ENCODE measurements at places on chromosomes 16 and 17.

GRCh38 chr16:23343643-23344612 lies 41.8 kb downstream of the SCNN1B start:
- no peak for DNase-seq

DNA sequence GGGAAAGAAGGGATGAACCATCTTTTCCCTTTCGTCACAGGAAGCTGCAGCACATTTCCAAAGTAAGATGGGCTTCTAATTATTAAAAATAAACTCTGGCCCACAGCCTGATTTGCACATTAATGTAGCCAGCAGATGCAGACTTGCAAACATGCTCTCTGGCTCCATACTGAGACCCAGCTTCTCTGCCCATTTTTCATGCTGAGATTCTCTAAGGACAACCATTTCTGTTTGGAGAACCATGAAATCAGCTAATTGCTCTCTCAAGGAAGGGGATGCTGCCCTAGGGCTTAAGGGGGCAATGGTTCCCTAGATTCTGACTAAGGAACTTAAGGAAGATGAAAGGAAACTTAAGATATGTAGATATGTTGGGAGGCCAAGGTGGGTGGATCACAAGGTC lies 63.0 kb upstream of the CES5A start:
- DNase-seq = no peak

DNA sequence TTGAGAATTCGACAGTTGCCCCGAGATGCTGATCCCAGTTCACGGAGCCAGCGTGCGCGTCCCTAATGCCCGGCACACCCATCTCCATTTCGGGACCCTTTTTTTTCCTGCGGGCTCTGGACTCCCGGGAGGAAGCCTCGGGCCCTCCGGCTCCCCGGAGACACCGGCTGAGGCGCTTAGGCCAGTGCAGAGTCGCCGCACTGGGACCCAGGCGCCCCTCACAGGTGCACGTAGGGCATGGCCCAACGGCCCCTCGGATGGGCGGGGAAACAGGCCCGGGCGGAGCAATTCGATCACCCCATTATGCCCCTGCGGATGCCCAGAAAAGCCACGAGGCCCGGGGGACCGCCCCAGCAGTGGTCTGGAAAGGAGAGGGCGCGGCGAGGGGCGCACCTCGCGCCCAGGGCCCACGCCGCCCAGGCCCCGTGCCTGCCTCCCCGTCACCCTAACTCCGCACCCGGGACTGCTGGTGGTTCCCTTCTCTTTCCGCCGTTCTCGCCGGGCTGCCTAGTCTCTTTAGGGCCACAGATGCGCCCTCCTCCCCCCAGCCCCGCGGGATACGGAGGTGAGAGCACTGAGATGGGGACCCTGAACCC lies 18.5 kb upstream of the ZFHX3 start:
- no peak for DNase-seq

DNA sequence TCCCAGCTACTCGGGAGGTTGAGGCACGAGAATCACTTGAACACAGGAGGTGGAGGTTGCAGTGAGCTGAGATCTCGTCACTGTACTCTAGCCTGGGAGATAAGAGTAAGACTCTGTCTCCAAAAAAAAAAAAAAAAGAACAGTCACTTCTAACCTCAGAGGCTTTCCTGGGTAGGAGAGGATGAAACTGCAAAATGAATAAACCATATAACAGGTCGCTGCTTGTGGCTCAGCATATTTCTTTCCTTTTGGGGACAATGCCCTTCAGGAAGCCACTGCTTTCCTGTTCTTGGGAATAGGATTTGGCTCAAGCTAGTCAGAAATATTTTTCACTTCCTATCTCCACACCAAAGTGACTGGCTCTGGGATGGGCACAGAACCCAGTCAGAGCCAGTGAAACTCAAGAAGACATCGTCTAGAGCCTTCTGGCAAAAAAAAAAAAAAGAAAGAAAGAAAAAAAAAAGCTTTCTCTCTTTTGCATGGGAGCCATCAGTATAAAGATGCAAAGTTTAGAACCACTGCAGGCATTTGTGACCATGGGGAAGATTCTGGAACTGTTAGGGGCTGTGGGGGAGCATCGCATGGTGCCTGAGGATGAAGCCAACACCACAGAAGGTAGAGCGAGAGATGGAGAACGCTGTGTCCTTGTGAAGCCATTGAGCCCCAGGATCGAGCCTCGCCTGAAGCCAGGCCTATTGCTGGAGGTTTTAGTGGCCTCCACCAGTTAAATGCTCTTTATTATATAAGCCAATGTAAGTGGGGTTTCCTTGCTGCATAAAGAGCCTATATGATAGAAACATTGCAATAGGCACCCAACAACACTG lies 71.8 kb upstream of the MRTFB start:
- DNase-seq = no peak

DNA sequence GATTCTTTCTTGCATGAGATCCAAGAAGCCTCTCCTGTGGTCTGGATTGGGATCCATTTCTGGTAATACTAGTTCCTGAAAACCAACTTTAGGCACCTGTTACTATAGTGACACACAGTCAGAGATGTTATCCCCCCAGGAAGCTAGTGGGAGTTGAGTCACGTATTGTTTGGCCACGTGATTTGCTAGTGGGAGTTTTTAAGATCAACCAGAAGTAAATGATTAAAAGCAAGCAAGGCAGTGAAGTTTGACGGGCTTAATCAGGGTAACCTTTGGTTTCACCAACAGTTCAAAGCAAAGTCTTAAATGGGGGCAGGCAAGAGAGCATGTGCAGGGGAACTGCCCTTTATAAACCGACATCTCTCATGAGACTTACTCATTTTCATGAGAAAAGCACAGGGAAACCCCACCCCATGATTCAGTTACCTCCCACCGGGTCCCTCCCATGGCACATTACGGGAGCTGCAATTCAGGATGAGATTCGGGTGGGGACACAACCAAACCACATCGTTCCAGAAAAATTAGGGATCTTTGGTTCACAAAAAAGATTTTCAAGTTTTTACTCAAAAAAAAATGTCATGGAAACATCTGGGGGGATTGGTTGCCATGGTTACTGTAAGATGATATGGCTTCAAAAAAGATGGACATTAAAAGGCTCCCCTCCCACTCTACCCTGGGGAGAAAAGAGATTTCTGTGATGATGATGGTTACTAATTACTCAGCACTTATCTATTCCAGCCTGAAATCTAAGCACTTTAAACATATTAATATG lies 483.1 kb upstream of the ERCC4 start:
- DNase-seq = no peak

DNA sequence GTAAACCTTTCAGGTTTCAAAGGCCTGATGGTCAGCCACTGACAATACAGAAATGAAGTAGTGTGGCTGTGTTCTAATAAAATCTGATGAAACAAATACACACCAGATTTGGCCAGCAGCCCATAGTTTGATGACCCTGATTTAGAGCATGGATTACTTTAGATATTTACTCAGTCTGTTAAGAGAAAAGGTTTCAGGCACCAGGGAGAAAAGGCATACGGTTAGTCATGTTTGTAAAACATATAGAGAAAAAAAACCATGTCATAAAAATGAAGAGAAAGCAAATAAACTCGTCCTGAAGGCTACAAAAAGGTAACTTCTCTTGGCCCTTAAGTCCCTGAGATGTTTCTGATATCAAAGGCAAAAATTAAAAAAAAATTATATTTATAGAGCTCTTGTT lies 112.1 kb downstream of the ADAMTS18 start:
- DNase-seq = no peak

- no peak for DNase-seq
Measured at GRCh38 chr16:61993108-61993507, 43.1 kb downstream of the CDH8 start.

DNA sequence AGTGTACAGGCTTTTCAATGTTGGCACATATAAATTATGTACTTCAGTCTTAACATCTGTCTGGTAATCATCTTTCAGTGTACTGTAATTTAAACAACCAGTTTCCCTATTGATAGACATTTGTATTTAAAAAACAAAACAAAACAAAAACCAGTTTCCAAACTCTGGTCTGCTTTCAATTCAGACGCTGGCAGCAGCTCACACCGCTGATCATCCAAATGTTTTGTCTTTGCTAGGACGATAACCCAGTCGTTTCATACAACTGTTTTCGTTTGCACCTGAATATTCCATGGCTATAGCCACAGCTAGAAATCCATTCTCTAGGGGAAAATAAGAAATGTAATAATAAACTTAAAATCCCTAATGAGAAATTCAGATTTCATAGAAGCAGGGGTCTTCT lies 47.8 kb downstream of the RBFOX1 start:
- DNase-seq = no peak

- DNase-seq = peak; percentile 92
Measured at GRCh38 chr16:55478827-55479429, at the start of gene MMP2. MMP2 (plus strand) TSS chr16:55479198; CDS start chr16:55479480, 282 bp downstream.

DNA sequence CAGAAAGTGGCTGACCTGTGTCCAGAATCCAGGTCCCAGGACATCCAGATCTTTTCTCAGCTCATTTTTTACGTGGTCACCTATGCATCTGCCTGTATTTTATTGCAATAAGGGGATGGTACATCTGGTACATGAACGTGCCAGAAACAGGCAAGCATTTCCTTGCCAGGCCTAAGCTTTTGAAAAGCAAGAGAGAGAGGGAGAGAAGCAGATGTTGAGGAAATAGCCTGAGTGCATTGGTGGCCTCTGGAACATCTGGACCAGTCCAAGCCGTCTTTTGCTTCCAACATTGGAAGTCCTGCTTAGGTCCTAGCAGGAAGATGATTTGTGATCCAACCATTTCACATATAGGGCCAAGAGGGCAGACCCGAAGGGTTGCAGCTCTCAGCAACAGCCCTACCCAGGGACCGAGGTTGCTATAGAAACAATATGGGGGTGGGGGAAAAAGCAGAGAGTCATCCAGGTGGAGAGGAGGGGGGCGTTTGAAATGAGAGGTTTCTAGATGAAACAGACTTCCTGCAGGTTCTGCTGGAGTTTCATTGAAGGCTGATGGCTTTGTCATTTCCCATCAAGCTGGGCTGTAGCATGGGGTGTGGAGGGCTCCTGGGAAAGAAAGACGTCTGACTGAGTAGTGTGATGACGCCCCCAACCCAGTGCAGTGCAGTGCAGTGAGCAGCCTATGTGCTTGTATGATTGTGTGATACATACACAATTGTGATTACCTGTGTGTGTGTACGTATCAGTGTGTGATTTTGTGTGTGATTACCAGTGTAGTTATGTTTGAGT lies 61.6 kb downstream of the SHISA6 start:
- DNase-seq = no peak

DNA sequence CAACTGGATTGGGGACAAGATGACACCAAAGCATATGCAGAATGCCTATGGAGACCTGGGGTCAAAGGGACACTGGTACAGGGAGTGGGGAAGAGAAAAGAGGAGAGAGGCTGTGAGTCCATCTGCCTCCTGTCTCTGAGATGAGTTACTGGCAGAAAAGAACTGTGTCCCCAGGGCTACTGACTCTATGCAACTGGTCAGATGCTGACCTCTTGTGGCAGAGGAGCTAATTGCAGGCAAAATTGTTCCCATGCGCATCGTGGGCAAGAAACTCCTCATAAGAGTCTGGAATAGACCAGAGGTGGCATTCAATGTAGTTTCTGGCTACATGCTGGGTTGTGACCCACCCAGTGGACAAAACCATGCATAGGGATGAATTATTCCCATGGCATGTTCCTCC lies 26.1 kb upstream of the MLKL start:
- DNase-seq = no peak

DNA sequence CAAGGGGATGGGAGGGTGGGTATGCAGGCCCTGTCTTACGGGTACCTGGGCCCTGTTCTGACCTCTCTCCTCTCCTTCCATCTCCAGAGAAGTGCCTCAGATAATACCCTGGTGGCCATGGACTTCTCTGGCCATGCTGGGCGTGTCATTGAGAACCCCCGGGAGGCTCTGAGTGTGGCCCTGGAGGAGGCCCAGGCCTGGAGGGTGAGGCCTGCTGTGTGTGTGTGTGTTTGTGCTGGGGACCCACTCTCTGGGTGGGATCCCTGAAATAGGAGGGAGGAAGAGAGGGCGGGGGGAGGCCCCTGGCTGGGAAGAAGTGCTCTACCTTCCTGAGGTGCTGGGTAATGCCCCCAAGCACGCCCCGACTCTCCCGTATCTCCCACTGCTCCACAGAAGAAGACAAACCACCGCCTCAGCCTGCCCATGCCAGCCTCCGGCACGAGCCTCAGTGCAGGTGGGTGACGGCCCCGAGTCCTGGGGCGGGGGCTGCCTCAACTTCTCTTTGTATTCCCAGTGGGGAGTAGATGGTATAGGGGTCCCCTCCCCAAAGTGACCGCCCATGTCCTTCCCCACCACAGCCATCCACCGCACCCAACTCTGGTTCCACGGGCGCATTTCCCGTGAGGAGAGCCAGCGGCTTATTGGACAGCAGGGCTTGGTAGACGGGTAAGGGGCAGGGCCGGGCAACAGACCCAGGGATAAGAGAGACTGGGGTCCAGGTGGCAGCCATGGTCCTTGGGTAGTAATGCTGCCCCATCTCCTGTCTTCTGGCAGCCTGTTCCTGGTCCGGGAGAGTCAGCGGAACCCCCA lies 7.8 kb downstream of the GRB7 start:
- no peak for DNase-seq

Data from MG63 (cell line).